ENCODE measurements at places on chromosomes 4 and X.

DNA sequence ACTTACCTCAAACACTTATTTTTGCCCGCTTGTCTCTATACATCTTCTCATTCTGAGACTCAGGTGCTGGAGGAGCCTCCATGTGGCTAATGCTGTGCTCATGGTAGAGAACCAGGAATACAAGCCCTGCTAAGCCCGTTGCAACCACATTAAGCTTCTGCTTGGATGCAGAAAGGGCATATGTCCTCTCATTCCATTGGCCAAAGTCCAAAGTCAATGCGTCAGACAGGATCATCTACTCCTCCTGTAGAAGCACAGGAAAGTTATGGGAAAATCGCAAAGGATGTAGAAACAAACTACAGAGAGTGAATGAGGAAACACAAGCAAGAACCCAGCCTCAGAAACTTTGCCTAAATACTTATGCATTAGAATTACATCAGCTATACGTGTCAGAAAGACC lies 124.5 kb upstream of the AGA start:
- DNase-seq: no peak

DNA sequence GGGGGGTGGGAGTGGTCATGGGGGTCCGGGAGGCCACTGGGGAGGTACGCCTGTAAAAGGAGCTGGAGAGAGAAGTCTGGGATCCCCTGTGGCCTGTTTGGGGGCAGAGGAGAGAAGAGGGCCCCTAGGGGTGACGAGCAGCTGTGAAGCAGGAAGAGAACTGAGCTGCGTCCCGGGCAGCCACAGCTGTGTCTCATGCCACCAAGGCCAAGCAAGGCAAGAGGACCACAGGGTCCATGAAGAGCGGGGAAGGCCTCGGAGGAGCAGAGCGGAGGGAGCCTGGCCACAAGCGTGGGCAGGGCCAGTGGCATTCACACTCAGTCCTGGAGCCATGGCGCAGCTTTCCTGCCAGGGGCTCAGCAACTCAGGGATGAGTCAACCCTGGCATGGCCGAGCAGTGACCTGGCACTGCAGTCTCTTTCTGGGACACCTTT lies 13.6 kb upstream of the NAT8L start:
- DNase-seq: no peak

GRCh38 chr4:23290656-23291055 lies 597.9 kb downstream of the GBA3 start:
- no peak for DNase-seq

- no peak for DNase-seq
These were observed 155.5 kb downstream of the INPP4B start for GRCh38 chr4:142690406-142691163.

- DNase-seq: no peak
These were observed 336.4 kb upstream of the SLIT2 start for GRCh38 chr4:19915276-19915675.

DNA sequence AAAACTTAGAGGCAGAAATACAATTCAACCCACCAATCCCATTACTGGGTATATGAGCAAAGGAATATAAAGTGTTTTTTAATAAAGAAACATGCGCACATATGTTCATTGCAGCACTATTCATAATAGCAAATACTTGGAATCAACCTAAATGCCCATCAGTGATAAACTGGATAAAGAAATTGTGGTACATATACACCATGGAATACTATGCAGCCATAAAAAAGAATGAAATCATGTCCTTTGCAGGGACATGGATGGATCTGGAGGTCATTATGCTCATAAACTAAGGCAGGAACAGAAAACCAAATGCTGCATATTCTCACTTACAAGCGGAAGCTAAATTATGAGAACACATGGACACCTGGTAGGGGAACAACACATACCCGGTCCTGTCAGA lies 807.7 kb upstream of the INTU start:
- DNase-seq: no peak

GRCh38 chr4:185716577-185717376 lies 95.2 kb downstream of the SORBS2 start:
- DNase-seq: no peak

DNA sequence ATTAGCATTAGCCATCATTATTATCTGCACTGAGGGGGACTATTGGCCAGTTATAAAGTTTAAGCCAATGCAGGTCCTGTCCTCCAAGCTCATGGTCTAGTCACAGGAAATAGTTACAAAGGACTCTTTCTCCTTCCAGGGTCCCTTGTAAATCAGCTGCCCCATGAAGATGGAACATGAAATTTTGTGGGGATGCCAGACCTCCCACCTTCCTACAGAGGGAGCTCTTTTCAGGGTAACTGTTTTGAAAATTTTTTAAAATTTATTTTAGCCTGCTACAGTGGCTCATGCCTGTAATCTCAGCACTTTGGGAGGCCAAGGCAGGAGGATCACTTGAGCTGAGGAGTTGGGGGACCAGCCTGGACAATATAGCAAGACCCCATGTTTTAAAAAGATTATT lies 124.4 kb upstream of the SLC34A2 start:
- no peak for DNase-seq

DNA sequence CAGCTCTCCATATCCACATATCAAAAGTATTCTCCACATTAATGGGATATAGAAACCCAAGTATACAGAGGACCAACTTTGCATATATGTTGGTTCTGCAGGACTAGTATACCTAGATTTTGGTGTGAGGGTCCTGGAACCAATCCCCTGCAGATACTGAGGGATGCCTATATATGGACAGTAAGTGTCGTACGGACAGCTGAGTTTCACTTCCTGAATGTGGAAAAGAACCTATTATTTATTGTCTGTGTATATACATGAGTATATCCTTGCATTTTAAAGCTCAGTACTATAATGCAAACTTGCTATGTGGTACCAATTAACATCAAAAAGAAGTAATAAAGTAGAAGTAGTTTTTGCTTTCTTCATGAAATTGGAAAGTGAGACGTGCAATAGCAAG lies 101.9 kb downstream of the FBXW7 start:
- no peak for DNase-seq

GRCh38 chrX:23699636-23700194 lies 32.4 kb downstream of the PRDX4 start:
- DNase-seq: no peak

GRCh38 chr4:110611968-110612447 lies 10.9 kb downstream of the PITX2 start:
- no peak for DNase-seq

DNA sequence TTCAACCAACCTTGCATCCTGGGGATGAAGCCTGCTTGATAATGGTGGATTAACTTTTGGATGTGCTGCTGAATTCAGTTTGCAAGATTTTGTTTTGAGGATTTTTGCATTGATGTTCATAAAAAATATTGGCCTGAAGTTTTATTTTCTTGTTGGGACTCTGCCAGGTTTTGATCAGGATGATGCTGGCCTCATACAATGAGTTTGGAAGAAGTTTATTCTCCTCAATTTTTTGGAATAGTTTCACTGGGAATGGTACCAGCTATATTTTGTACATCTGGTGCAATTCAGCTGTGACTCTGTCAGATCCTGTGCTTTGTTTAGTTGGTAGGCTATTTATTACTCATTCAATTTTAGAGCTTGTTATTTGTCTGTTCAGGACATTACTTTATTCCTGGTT lies 340.3 kb upstream of the TRAM1L1 start:
- DNase-seq: no peak

DNA sequence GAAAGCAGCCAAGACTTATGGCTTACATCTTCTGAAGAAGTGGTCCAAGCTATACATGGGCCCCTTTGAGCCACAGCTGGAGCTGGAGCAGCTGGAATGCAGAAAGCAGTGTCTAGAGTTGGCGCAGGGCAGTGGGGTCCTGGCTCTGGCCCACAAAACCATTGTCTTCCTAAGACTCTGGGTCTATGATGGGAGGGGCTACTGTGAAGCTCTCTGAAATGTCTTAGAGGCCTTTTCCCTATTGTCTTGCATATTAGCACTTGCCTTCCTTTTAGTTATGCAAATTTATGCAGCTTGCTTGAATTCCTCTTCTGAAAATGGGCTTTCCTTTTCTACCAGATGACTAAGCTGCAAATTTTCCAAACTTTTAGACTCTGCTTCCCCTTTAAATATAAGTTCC lies 15.3 kb downstream of the NPY1R start:
- DNase-seq: no peak

- no peak for DNase-seq
These were observed 8.2 kb downstream of the MTHFD2L start for GRCh38 chr4:74166135-74166534.

GRCh38 chr4:157722146-157722545 lies 450.7 kb downstream of the GASK1B start:
- DNase-seq: no peak

- no peak for DNase-seq
These were observed 1.4 kb downstream of the THOC2 start for GRCh38 chrX:123731258-123731986.

DNA sequence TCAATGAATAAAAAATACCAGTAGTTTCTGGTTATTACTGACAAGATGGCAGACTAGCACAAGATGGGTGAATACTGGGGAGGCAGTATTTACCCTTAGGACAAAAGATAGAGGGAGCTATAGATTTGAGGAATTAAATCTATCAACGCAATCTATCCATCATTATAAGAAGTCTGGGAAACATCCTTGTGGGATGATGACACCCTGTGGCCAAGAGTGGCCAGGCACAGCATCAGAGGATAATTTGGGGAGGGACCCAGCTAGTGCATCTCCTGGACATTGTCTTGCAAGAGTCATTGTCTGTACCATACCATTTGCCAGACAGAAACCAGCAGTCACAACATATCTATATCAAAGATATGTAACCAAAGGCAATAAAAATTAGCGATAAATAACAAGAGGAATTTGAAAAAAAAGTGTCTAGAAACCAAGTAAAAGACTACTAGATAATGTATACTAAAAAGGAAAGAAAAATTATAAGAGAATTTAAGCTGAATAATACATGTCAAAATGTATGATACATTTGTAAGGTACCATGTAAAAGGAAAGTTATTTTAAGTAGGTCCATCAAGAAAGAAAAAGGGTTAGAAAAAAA lies 22.9 kb downstream of the KCTD8 start:
- DNase-seq: no peak

GRCh38 chrX:11566173-11566572 lies 99.5 kb downstream of the ARHGAP6 start:
- DNase-seq: no peak

DNA sequence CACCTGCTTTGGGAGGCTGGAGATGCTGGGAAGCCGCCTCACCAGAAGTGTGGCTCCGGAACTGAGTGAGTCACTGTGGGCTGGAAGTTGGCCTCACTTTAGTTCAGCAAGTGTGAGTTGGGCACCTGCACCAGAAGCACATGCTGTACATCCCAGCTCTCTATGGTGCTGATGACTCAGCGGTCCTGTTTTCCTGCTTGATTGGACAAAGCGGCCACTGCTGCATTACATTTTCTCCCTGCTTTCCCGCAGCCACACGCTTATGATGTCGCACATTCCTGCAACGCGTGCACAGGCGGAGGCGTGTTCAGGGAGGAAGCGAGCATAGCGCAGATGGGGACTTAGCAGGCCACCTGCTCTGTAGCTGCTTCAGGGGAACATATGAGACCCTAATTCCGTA lies 26.7 kb upstream of the CLDN34 start:
- peak; percentile 84 for DNase-seq

- DNase-seq: no peak
These were observed 10.8 kb upstream of the SFRP2 start for GRCh38 chr4:153799694-153800074.

DNA sequence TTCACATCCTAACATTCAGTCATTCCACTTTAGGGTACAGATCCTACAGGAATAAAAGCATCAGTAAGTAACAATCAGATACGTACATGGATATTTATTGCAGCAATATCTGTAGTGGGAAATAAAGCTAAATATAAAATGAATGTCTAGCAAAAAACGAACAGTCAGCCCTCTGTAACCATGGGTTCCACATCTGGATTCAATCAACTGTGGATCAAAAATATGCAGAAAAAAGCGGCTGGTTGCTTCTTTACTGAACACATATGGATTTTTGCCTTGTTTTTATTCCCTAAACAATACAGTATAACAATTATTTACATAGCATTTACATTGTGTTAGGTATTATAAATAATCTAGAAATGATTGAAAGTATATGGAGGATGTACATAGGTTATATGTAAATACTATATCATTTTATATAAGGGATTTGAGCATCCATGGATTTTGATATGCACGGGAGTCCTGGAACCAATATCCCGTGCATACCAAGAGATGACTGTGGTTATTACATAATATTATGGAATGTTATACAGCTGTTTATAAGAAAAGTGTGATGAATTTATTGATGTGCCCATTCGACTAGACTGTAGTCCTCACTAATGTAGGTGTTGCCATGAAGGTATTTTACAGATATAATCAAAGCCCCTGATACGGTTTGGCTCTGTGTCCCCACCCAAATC lies 132.8 kb downstream of the ARHGEF9 start:
- DNase-seq: no peak

DNA sequence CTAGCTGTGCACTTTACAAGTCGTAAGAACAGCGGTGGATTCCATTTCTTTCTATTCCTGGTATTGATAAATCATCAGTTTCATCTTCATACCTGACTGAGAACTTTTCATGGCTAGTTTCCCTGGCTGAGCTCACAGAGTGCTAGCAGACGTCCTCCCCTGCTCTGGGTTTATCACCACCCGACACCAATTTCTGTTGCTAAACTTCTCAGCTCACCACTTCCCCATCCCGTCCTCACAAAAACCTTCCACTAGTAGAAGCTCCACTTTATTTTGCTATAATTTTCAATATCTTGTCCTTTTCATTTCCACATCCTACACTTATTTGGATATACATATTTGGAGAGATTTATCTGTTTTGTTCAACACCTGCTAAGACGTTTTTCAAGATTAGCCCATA lies 869.4 kb upstream of the FRG1 start:
- no peak for DNase-seq

GRCh38 chr4:159227984-159228383 lies 125.1 kb downstream of the RAPGEF2 start:
- peak; percentile 79 for DNase-seq

DNA sequence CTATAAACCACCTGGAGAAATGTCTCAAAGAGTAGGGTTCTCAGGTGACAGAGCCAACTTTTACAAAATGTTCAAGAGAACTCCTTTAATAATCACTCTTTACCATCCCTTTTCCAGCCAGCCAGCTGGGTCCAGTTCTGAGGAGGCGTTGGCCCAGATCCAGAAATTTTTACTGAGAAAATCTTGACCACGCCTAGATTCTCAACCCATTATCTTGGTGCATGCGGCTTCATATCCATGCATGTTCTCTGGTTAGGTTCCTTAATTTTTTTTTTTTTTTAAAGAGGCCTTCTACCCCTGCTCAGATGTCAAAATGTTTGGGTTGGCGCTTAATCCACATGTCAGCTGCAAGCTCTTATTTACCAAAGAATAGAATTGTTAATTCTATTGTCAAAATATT lies 12.0 kb upstream of the MAP7D2 start:
- DNase-seq: no peak

DNA sequence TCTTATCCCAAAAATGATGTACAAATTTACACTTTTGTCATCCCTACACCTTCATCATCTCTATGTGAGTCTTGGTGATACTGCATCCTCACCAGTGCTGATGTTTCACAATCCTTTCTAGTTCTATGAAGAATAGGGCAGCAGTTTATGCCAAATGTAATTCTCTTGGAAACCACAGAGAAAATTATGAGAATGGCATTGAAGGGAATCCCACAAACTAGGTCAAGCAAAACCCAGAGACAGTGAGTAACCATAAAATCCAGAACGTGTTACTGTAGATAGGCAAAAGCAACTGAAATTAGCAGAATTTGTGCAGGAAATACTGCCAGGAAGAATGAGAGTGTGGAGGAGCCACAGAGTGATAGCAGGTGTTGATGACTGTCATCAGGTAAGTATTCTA lies 24.5 kb downstream of the IL15 start:
- DNase-seq: no peak

Measured in kidney epithelial cell (primary cell).